ENCODE measurements at places on chromosomes 2 and 18.

GRCh38 chr2:102397209-102397608, 25.8 kb upstream of the IL18RAP start:
- DNase-seq: no peak

DNA sequence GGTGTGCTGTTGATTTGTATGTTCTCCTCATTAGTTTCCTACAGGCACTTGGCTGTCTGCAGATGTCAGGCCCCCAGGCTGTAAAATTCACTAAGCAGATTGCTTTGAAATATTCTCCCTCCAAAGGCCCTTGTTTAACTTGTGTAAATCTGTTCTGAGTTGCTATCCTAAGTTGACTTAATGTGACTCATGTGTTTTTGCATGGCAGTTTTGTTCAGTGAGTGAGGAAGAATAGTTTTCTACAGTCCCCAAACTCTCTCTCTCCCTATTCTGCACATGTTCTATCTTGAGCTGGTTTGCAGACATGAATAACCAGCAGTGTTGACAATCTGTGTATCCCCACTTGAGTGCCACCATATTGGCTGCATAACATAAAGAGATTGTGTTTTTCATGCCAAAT, 1005.4 kb upstream of the DDX18 start:
- no peak for DNase-seq

DNA sequence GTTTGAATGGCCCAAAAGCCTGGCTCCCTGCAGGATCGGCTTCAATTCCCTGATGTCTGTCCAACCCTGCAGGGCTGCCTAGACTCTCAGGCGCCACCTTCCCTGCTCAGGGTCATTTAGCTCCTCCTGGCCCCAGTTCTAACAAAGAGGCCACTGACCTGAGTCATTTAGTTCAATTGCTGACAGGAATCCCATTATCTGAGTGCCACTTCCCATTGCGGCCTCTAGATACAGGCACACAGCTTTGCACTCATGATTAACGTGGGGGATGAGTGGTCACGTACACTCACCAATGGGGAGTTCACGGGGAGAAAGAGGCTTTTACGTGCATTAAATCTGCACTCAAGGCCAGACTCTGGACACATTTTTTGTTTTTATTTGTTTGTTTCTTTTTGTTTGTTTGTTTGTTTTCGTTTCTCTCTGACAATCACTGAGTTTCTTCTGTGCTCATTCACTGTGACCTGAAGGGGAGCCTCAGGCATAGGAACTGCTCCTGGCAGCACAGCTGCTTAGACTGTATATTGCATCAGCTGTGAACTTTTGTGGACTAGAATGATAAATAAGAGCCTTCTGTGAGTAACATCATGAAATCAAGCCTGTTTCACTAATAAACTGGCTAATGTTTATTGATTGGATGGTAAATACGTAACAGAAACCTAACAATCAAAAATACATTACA, 118.9 kb upstream of the CTNNA2 start:
- DNase-seq: no peak

- DNase-seq: no peak
Observed at GRCh38 chr18:7889515-7889914, 322.4 kb downstream of the PTPRM start.

- DNase-seq: no peak
Observed at GRCh38 chr2:118322406-118322805, 234.1 kb downstream of the INSIG2 start.

- no peak for DNase-seq
Observed at GRCh38 chr18:79317703-79318102, 78.0 kb upstream of the NFATC1 start.

GRCh38 chr2:74076074-74076470, 71.6 kb downstream of the BOLA3 start:
- DNase-seq: no peak

- no peak for DNase-seq
Observed at GRCh38 chr2:191189112-191189635, 38.4 kb upstream of the STAT4 start.

DNA sequence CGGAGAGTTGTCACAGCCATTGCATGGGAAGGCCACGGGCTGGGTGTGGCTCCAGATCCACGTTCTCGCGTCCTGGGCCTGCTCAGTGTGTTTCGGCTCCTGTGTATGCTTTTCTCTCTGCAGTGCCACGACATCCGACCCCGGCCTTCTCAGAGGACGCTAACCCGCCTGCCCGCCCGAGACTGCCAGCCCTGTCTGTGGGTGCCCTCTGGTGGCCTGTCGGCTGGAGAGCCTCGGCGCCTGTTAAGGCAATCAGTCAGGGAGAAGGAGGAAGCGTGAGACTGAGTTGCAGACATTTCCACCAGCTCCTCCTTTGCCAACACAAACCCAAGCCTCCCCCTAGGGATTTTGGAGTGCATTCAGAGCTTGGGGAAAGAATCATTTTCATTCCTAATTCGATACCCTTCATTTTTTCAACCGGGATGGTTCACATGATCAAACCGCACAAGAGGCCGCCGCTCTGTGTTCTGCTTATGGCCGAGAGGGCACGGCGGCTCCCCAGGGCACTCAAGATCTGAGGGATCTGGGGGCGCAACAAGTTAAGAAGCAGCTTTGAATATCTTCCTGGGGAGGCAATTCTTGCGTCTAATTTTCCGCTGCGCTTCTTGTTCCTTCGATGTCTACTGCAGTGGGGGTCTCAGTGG, 37.5 kb upstream of the ZBTB7C start:
- peak; percentile 81 for DNase-seq

DNA sequence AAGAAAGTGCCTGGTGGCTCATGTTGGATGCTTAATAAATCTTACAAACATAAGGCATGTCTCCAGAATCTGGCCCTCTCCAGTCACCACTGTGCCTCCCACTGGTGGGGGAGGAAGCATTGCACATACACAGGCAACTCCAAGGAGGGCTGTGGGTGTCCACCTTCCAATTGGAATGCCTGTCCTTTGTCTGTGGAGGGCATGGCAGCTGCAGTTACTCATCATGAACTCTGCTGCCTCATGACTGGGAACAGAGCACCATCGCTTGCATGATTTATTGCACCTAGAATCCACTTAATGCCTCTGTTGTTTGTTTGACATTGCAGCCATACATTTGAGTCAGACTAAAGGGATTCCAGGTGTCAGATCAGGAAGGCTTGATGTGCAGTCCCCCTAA, 278.9 kb downstream of the PRKCE start:
- no peak for DNase-seq

- no peak for DNase-seq
Observed at GRCh38 chr2:28956415-28956826, 24.7 kb upstream of the TOGARAM2 start.

DNA sequence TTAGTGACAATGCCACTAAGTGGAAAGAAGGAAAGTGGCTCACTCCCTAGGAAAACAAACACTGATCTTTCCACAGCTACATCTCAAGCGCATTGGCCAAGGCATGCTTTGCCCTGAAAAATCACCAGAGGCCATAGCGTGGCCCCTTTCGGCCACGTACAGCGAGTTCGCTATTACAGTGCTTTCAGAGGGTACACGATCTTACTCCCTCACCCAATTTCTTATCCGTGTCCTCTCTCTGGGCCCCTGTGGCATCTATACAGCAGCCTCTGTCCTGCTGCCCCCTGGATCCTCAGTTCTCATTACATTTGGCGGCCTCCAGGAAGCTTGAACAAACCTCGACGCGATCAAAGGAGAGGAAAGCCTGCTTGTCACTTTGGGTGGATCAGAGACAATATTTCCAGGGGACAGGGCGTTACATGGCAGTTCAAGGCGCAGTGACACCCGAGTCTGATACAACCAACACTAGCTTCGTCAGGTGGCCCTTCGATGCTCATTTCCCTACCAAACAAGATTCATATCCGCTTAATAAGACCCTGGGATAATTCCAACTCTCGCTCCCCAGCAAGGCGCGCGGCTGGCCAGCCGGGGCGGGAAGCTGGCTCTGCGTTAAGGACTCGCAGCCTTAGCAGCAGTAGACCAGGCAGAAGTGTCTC, 941 bp downstream of the SKOR2 start:
- DNase-seq: no peak

- DNase-seq: no peak
Observed at GRCh38 chr18:67540559-67540958, 24.0 kb upstream of the DSEL start.

DNA sequence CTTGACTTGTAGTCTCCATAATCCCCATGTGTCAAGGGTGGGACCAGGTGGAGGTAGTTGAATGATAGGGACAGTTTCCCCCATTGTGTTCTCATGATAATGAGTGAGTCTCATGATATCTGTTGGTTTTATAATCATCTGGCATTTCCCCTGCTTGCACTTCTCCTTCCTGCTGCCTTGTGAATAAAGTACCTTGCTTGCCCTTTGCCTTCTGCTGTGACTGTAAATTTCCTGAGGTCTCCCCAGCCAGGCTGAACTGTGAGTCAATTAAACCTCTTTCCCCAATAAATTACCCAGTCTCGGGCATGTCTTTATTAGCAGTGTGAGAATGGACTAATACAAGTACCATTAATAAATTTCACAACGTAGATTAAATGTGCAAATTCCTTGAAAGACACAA, 102.3 kb upstream of the EPB41L5 start:
- DNase-seq: no peak

- peak; percentile 91 for DNase-seq
Observed at GRCh38 chr2:3728104-3729054, 25.0 kb downstream of the DCDC2C start.

GRCh38 chr2:18516112-18516511, 44.3 kb downstream of the RDH14 start:
- DNase-seq: peak; percentile 58

GRCh38 chr2:4976407-4976806, 715.8 kb upstream of the SOX11 start:
- no peak for DNase-seq

DNA sequence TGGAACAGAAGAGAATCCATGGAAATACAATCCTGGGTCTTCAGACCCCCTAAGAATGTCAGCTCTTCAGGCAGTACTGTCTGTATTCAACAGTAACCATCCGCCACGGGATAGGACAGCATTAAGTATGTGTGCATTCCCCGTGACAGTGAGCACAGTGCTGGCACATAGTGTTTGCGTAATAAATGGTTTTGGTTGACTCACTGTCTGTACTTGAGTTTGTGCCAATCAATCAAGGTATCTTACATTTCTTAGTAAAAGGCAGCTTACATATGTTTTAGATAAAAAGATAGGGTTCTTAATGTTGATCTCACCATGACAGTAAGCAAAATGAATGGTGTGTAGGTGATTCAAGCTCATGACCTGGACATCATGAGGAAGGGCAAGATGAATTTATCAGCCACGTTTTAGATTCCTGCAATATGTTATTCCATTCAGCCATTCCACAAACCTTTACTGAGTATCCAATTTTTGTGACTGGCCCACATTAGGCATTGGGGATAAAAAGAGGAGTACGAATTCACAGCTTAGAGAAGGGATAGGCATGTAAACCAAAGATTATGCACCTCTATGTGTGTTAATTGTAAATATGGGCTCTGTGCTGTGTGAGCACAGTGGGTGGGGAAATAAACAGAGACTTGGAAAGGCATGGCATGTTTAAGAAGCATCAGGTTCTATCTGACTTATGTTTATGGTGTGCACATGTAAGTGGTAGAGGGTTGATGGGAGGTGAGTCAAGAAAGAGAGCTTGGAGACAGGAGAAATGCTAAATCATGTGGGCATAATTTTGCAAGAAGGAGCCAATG, 258.8 kb downstream of the SLC8A1 start:
- DNase-seq: no peak

DNA sequence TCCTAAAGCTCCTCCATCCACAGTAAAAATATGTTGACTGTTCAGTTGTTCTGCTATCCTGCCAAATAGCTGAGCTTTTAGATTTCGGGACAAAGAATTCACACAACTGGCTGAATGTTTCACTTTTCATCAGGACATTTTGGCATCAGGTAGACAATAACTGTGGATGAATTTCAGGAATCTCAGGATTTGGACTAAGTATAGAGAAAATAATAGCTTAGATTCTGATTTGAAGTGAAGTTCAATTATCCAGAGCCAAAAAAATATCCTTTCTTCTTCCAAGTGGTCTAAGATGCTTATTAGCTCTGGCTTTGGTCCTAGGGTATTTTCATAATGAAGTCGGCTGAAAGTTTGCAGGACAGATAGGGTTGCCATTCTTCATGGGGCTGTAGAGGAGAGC, 16.1 kb downstream of the KCNE4 start:
- DNase-seq: peak; percentile 68

DNA sequence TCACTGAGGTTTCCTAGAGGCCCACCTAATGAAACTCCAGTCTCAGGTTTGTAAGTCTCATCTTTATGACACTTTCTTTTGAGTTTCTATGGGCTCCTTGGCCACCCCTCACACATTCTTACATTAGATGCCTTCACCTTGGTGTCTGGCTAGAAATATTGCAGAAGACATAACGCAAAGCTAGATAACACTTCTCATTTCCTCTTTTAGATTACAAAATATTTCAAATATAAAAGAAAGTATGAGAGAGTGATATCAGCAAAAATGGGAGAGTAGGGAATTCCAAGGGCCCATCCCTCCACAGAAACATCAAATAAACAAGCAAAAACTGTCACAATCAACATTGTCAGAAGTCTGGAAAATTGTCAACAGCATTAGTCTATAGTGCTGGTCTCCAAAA, 43.3 kb upstream of the ZCCHC2 start:
- DNase-seq: no peak

DNA sequence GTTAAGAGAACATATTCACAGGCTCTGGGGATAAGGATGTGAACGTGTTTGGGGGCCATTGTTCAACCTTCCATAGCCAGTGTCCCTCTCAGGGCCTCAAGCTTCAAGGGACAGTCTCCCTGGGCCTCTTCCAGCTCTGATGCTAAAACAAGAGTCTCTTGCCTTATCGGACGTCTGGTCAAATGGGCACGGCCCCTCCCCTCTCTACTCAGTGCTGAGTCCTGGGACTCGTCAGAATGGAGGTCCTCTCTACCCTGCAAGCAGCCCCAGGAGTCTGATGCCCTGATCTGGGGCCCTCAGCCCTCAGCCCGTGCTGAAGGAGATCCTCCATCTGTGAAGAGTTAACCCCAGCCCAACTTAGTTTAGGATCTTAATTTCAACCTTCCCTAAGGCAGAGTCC, 198.2 kb downstream of the ZFP36L2 start:
- DNase-seq: no peak

DNA sequence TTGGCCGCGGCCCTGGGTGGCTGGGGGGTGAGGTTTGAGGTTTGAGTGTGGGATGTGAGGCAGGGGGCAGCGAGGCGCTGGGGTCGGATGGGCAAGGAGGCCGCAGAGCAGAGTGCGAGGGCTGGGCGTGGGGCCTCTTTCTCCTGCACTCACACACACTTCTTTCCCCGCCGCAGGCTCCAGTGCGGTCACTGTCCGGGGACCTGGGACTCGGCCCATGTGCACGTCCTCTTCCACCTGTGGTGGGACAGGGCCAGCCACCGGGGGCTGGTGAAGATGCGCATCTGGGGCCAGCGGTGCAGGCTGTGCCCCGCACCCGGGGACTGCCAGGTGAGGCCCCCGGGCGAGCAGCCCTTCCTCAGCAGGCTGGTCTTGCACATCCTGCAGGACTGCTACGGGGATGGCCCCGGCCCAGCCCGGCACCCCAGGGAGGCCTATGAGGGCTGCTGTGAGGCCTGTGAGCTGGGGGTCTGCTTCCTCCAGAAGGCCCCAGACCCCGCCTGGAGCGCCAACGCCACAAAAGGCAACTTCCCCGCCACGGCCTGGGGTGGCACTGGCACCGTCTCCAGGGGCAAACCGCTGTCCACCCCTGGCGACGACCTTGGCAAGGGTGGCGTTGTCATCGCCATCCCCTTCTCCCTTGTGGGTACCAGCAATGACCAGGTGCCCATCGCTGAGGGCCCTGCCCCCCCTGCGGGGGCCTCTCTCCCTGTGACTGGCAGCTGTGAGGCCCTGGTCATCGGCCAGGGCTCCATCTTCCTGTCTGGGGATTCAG, 2.2 kb downstream of the RTP5 start:
- no peak for DNase-seq

All from muscle of back (tissue), 13 donors.